ENCODE measurements at places on chromosomes 4 and X.

DNA sequence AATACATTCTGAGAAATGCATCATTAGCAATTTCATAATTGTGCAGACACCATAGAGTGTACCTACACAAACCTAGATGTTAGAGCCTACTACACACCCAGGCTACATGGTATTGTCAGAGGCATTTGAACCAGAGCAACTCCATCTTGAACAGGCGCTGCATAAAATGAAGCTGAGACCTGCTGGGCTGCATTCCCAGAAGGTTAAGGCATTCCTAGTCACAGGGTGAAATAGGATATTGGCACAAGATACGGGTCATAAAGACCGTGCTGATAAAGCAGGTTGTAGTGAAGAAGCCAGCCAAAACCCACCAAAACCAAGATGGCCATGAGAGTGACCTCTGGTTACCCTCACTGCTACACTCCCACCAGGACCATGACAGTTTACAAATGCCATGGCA is 116.4 kb downstream of the LARP7 start:
- DNase-seq, result no peak

DNA sequence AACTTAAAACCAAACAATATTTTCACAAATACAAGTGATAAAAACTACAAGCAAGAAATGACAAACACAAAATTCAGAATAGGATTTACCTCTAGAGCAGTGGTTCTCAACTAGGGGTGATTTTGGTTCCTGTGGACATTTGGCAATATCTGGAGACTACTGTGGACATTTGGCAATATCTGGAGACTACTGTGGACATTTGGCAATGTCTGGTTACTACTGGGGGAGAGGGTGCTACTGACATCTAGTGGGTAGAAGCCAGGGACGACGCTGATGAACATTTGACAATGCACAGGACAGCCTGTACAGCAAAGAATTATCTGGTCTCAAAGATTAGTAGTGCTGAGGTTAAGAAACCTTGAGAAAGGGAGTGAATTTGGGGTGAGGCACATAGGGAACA is 169.8 kb downstream of the CLCN4 start:
- peak; percentile 1 for DNase-seq

DNA sequence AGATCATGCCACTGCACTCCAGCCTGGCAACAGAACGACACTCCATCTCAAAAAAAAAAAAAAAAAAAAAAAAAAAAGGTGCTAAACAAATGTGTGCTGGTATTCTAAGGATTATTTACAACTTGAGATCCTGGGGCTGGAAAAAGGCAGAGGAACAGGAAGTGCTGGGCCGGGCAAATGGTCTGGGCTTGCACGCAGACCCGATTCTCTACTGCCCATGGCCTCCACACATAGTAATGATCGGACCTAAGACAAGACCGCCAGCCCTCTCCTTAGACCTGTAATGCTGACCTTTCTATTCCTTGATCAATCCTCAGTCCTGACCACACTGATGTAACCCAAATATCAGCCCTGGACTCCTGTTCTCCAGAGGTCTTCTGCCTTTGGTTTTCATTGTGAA is 67.8 kb downstream of the EFNB1 start:
- DNase-seq, result no peak

- no peak for DNase-seq
Observed at GRCh38 chr4:25889589-25890503, 24.2 kb upstream of the SMIM20 start.

Measured in NCI-H2171 treated with DMSO at 0.1 percent for 48 hours (cell line).